ENCODE measurements at places on chromosomes 1 and 21. TPM values are rescaled to one million over a fixed set of nuclear protein-coding genes. Genes with fewer than 3 reads are reported as not detected.

RAD54L gene
- total RNA-seq: 0.73 TPM

FCGR2B gene
- 19.4 TPM for total RNA-seq

OR2T11 gene
- not detected for total RNA-seq

TMEM61 gene
- not detected for total RNA-seq

KPRP gene
- not detected for total RNA-seq

SHISA4 gene
- 159 TPM for total RNA-seq

CELA2B gene
- total RNA-seq: not detected

FAM78B gene
- total RNA-seq: 3.4 TPM

FCAMR gene
- not detected for total RNA-seq

PLEKHM2 gene
- total RNA-seq: 91.4 TPM

DNA sequence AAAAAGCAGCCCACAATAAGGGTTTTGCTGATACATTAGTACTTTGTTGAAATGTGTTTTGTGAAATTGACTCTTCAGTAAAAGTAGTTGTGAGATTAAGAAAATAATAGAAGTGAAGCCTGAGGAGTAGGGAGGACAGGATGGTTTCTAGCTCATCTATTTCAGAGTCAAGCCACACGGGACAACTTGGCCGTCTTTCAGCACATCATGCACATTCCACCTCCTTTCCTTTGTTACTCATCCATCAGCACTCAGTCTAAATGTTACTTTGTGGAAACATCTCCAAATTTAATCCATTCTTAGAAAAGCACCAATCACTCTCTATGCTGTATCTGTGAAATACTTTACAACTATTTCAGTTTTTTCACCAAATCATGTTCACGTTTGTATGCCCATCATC lies 223.3 kb downstream of the FGGY start:
- no peak for DNase-seq

- DNase-seq: no peak
These were observed 13.7 kb downstream of the PIGP start for GRCh38 chr21:37059181-37059580.

DNA sequence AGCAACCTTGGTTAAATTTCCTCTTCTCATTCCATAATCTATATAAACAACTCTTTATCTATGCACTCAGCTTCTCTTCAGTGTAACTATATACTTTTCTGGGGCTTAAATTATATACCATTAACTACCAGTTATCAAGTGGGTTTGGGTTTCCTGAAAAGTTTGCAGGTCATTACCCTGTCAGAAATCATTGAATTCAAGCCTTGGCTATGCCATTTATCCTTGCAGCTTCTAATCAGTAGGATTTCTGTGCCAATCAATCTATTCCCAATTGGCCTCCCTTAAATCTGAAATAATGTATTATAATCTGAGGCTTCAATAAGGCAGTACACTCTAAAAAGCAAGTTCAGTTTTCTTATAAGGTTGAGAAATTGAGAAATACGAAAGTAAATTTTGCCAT lies 466.5 kb downstream of the NCAM2 start:
- DNase-seq: no peak

DNA sequence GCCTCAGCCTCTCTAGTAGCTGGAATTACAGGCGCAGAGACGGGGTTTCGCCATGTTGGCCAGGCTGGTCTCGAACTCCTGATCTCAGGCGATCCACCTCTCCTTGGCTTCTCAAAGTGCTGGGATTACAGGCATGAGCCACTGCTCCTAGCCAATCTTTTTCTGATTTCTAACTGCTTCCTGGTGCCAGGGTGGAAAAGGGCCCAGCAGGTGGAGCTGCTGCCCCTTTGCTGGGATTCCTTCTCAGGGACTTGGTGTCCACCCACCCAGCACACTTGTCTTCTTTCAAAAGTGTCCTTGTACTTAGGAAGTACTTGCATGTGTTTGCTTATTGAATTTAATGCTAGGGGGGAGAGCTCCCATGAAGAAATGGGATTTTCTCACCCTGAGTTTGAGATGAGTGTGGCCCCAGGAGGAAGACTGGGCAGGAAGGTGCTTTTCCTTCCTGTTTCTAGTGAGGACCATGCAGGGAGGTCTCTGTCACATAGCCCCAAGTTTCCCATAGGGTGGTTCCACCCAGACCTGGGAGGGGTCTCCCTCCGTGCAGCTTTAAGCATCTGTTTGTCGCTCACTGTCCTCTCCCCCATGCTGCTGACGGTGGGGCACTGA lies 14.2 kb downstream of the UTP11 start:
- no peak for DNase-seq

- no peak for DNase-seq
These were observed 8.9 kb upstream of the PTPRF start for GRCh38 chr1:43521756-43522155.

DNA sequence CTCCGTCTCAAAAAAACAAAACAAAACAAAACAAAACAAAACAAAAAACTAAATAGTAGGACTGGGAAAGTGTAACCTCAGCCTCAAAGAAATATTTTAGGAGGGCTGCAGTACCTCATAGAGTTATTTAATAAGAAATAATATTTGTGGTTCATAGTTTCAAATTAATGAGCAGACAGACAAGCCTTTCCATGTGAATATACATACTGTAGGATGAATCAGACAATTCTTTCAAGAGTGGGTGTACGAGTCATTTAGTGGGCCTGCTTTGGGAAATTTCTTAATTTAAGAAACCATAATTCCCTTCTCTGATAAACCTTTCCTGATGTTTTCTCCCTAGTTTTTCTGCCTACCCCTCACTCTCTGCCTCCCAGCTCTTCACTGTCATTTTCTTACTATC lies 52.5 kb downstream of the CDC14A start:
- DNase-seq: no peak

DNA sequence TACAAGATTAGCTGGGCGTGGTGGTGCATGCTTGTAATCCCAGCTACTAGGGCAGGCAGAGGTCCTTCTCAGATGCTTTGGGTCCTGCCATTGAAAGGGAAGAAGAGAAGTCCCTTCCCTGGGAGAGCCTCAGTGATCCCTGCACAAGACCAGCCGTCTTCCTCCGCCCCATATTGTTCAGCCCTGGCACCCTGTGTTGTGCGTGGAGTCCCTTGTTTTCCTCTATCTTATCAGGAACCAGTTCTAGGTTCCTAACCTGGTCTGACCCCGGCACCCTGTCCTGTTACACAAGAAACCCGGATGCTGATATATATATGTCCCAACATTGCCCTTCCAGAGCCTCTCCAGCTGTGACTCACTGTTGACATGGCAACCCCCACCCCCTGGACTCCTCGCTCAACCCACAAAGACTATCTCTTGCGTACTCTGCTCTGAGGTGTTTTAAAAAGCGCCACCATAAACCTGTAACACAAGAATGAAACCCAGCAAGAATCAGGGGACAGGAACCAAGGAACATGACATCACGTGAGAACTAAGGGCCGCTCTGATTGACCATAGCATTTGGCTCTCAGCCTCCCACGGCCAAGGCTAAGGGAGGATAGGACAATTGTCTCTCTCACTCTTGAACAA lies 4.8 kb downstream of the MX2 start:
- DNase-seq: peak; percentile 83

- no peak for DNase-seq
These were observed 740.6 kb downstream of the KCNT2 start for GRCh38 chr1:195867638-195868037.

DNA sequence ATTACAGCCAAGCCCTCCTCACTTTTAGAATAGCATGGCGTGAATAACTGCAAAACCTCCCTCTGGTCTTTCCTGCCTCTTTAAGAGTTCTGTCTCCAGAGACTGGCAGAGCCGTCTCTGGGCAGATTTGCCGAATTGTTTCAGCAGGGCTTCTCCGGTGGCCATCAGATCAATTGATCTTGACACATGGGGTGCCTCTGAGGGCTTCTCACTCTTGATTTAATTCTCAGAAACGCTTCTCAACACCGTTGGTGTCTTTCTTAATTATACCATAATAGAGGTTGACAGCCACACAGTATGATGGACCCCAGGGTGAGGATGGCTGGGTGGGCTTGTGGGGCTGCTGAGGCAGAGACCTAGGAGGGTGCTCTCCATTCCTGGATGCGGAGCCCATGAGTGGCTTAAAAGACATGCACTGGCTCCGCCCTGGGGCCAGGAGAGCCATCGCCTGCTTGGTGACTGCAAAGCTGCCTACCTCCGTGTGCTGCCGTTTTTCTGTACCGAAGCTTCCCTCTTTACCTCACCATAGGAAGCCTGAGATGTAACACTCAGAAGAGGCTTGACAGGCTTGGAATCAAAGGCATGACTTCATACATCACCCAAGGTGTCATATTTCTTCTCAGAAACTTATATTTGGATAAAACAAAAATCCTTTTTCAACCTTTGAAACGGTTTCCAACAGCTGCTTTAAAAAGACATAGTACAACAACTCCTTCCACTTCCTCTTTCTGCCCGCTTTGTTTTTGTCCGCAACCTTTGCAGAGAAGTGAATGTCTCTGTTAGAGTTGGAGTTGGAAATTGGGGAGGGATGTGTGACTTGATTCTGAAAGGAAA lies 82.9 kb downstream of the GALNT2 start:
- no peak for DNase-seq

GRCh38 chr1:117760485-117760884 lies 154.6 kb downstream of the TENT5C start:
- DNase-seq: no peak

GRCh38 chr1:244437086-244437468 lies 14.6 kb downstream of the ADSS2 start:
- no peak for DNase-seq

DNA sequence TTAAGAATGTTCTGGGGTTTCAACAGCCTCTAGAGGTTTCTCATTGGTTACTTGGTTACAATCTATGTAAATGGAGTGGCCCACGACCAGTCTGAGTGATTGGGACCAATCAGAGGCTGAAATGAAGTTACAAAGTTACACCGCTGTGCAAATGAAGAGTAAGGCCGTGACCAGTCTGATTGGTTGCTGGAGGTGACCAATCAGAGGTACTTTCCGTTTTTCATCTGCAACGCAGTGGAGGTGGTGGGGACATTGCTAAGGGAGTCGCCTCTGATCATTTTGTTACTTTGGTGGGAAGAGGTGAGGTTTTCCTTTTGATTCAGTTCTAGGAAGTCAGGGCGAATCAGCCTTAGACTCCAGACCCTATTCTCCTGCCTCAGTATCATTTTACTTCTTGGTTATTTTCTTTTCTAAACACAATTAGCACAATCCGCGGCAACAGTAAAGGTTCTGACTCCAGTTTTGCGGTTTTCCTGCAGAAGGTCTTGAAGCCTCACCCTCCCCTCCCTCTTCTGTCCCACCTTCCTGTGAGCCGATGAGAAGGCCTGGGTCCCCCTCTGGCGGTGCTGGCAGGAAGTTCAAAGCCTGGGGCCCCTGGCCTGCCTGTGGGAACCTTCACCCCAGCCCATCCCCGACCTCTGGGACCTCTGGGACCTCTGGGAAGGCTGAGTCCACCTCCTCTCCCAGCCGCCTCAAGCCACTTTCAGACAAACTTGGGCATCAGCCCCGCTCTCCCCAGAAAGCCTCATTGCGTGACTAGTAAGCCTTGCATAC lies 38.7 kb upstream of the TTC34 start:
- DNase-seq: peak; percentile 14

DNA sequence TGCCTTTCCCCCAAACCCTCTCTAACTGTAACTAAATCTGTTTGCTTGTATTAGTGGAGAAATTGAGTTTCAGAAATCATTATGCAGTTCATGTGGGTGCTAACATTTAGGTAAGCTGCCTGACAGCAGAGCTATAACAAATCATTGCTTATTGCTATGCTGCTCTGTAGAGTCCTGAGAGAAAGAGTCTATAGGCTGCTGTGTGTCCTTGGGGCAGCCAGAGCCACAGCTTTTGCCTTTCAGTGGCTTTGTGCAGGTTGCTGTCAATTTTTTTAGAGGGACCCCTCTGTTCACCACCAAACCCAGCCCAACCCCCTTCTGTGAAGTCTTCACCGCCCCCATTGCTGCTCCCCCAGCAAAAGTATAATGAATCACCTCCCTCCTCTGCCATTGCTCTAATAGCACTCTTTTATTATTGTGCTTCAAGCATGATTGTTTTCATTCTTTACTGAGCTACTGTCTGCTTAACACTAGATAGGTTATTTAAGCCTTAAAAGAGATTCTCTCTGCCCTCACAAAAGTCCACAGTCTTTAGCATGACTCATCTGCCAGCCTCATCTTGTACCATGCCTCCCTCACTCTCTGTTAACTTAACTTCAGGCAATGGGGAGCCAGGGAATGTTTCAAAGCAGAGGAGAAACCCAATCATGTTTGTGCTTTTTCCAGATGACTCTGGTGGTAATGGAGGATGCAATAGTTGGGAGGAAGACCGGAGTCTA lies 38.6 kb downstream of the DIRAS3 start:
- no peak for DNase-seq

GRCh38 chr1:244200596-244200995 lies 149.5 kb downstream of the ZBTB18 start:
- DNase-seq: no peak

GRCh38 chr1:201080135-201080534 lies 32.1 kb downstream of the CACNA1S start:
- DNase-seq: no peak

DNA sequence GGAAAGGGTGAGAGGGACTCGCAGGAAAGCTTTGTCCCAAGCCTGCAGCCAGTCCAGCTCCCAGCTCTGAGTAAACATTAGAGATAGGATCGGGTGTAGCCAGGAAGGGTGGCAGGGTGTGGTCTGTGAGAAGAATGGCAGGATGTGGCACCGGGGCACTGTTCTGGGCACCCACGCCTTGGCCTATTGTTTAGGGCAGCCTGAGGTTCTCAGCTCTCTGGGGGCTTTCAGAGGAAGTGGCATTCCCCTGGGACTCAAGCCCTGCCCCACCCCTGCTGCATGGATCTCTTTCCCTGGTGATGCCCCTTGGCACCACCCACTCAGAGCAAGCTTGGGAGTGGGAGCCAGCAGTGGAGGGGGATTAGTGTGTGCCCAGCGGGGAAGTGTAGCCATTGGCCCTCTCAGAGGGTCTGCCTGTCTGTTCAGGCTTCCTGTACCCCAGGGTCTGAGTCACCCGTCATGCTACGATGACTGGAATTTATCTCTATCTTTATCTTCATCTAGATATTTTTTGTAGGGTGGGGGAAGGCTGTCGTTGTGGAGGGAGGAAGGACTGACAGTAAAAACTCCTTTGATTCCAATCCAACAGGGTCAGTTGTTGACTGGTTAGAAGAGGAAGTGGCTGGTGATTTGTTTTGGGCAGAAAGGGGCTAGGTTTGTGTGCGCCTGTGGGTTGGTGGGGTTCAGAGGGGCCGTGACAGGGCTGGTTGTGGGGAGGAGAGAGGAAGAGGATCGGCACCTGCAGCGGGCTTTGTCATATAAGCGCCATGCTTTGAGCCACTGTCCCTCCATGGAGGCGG lies 31.6 kb downstream of the SOX13 start:
- no peak for DNase-seq

GRCh38 chr1:30853350-30853749 lies 55.2 kb downstream of the SDC3 start:
- DNase-seq: no peak

GRCh38 chr1:169309178-169310166 lies 58.1 kb downstream of the NME7 start:
- no peak for DNase-seq

DNA sequence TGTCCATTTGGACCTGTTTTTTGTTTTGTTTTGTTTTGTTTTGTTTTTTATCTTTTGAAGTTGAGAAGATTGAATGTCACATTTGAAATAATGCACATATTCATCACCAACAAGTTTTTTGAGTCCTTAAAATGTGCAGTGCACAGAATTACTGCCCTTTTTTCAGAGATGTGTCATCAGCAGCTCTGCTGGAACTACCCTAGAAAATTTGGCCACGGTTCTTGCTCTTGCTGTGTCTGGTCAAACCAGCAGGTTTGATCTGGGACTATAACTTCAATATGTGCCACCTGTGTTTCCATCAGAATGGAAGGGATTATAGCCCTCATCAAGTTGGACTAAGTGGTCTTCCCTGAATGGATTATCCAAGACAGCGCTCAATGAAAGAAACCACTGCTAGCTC lies 24.1 kb upstream of the CNN3 start:
- DNase-seq: no peak

GRCh38 chr1:22044690-22045420 lies 7.7 kb upstream of the CDC42 start:
- no peak for DNase-seq
